ENCODE measurements at places on chromosomes 2 and 18.

- no peak for DNase-seq
These were observed 8.4 kb downstream of the RSAD2 start for GRCh38 chr2:6885968-6886367.

DNA sequence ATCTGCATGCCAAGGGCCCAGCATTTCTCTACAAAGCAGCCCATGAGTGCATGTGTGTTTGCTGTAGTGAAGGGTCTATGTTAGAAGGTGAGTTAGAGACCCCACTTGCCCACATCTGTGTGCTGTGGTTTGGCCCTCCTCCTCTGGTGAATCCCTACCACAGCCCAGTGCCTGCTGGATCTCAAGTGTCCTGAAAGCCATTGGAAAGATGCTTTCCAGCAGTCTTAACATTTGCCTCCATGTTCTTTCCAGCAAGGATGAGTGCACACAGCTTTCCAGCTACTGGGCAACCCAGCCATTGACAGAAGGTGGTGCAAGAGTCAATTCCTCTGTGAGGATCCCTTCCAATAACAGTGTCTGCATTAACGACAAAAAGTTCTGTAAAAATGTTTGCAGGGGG, 13.6 kb downstream of the CRIM1 start:
- no peak for DNase-seq

DNA sequence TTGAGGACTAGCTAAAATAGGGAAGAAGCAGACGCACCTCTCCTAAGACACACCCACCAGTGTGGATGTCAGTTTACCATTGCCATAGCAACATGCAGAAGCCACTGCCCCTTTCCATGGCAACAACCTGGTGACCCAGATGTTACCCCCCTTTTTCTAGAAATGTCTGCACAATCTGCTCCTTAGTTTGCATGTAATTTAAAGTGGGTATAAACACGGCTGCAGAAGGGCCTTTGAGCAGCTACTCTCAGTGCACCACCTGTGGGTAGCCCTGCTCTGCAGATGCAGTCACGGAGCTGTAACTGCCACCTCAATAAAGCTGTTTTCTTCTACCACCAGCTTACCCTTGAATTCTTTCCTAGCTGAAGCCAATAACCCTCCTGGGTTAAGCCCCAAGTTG, 87.1 kb downstream of the FBXO15 start:
- no peak for DNase-seq

- DNase-seq = no peak
These were observed 33.2 kb upstream of the REEP1 start for GRCh38 chr2:86370579-86370978.

DNA sequence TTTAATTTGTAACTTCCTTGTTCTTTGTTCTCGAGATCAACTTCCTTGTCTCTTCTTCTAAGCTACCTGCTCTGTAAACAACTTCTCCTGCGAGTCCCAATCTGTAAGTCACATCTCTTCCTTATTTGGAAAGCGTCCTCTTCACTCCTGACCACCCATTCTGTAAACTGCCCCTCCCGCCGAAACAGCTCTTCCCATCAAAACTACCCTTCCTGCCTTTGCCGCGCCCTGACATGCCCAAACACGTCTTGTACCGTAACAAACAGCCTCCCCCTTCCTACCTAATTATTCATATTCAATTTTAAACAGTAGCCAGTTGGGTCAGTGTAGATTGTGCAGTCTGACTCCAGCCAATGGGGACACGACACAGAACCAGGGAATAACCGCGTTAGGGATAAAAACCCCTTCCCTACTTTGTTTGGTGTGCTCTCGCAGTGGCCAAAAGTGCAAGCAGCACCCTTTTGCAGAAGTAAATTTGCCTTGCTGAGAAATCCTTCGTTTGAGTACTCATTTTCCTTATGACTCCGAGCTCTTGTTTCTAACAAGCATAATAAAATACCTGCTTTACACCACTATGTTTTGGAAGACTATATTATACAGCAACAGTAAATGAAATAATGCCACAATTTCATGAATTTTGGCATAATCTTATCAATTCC, 39.8 kb downstream of the PIAS2 start:
- DNase-seq = no peak

DNA sequence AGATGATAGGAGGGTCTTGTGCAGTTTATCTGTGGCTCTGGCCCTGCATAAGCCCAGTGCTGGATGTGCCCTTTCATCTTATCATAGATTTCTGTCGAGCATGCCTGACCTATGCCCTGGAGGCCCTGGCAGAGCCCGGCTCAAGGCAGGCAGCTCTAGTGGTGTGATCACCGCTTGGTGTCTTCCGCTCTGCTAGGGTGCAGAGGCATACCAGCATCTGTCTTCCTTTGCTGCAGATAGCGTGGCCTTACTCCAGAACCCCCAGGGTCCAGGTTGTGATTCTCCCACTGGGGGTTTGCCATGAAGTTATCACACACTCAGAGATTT, 13.7 kb upstream of the TRAF3IP1 start:
- no peak for DNase-seq

- DNase-seq = no peak
These were observed 1.9 kb downstream of the SP5 start for GRCh38 chr2:170716851-170717598.

- DNase-seq = no peak
These were observed 46.4 kb upstream of the ODC1 start for GRCh38 chr2:10494351-10495066.

- DNase-seq = no peak
These were observed 166.6 kb upstream of the TANK start for GRCh38 chr2:160993654-160994061.

DNA sequence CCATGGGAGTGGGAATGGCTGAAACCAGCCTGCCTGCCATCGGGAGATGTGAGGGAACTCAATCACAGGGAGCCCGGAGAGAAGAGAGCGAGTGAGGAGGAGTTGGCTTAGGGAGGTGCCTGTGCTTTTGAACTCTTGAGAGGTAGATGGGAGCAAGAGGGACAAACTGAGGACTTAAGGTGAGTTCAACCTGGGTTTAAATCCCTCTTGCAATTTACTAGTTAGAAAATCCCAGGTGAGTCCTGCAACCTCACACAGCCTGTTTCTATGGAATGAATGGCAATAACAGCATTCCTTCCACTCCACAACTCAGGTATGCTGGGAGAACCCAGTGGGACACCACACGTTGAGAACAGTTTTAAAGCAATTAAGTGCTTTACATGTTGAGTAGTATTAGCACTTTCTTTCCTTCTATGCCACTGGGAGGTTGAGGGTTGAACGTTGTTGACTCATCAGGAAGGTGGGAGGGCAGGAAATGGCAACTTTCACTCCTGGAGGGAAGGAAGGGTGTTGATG, 57.3 kb downstream of the VIT start:
- no peak for DNase-seq

- DNase-seq = no peak
These were observed 944.6 kb upstream of the LRRTM1 start for GRCh38 chr2:81249152-81249551.

- DNase-seq = no peak
These were observed 31.9 kb upstream of the PNO1 start for GRCh38 chr2:68125821-68126220.

- DNase-seq = no peak
These were observed 281.7 kb downstream of the CCDC85A start for GRCh38 chr2:56465491-56465890.

GRCh38 chr18:69455125-69455524, 54.4 kb downstream of the DOK6 start:
- no peak for DNase-seq

GRCh38 chr2:7983912-7984311, 697.9 kb upstream of the ID2 start:
- no peak for DNase-seq

DNA sequence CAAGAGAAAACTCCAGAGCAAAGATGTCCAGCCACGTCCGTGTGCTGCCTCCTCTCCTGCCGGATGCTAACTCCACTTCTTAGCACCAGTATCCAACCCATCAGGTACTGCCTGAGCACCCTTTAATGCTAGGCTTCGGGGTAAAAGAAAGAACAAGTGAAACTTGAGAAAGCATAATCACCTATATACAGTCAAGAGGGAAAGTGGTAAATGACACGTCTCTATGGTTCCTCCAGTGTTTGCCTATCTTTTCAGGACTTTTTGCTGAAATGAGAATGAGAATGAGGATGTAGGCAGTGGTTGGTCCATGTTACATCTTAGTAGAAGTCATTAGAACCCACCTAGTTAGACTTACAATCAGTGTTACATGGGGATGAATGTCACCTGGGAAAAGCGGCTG, 47.9 kb downstream of the EPHA4 start:
- no peak for DNase-seq

- DNase-seq = no peak
These were observed 635.7 kb downstream of the FBXO15 start for GRCh38 chr18:73511771-73512503.

DNA sequence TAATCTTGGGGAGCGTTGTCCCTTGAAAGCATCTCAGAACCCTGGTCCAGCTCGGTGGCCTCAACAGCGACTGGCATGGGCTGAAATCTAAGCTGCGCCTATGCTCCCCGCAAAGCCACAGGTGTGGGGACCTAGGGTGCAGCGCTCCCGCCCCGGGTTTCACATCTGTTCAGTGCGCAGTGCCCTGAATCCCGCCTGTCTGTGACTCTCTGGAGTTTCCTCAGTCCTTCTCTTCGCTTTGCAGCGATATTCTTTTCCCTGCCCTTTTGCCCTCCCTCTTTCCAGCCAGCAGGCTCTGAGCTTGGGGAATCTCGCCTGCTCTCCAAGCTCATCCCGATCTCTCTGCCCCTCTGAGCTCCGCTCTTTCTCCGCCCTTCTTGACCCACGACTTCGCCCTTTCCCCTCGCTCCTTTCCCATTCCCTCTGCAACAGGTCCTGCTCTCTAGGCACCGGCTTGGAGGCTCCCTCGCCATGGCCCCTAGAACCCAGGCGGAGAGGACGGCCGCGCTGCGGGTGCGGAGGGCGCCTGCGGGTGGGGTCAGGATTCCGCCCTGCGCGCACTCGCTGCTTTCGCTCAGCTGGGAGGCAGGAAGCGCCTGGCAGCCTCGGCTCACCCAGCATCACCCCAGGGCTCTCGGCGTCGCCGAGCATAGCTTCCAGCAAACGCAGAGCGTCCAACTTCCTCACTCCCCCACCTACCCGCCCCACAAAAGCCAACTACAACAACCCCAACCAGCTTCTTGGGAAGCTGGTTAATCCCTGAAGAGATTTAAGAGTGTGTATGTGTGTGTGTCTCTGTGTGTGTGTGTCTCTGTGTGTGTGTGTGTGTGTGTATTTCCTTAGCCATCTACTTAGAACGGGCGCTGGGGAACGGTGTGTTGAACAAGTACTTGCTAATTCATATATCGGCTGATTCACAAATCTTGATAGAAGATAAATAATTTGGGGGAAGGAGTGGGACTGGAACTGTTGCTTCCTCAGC, 1.1 kb downstream of the GRP start:
- no peak for DNase-seq

- no peak for DNase-seq
These were observed 896.1 kb upstream of the CNTNAP5 start for GRCh38 chr2:123128951-123129350.

DNA sequence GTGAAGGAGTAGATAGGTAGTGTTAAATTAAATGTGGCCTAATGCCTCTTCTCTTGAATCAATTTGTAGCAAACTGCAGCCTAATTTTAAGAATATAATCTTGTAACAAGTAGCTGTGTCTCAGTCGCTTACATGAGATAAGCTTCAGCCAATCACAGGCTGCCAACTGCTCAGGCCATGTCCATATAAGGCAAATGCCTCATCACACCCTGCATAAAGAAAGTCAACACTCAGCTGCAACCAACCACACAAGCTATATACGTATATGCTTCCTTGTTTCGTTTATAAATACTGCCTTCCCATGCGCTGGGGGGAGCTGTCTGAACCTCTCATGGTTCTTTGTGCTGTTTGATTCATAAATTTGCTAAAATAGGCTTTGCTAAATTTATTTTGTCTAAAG, 476.3 kb downstream of the TRIB2 start:
- no peak for DNase-seq

- DNase-seq = no peak
These were observed 149.2 kb downstream of the ABCA12 start for GRCh38 chr2:214989187-214989586.

GRCh38 chr18:41974796-41975201, 19.8 kb downstream of the PIK3C3 start:
- no peak for DNase-seq

- DNase-seq = no peak
These were observed 39.9 kb upstream of the TSPYL6 start for GRCh38 chr2:54295911-54296310.

- DNase-seq = no peak
These were observed 1073.4 kb upstream of the GYPC start for GRCh38 chr2:125582516-125582915.

- DNase-seq = no peak
These were observed 123.8 kb downstream of the CAPN13 start for GRCh38 chr2:30683236-30683956.

DNA sequence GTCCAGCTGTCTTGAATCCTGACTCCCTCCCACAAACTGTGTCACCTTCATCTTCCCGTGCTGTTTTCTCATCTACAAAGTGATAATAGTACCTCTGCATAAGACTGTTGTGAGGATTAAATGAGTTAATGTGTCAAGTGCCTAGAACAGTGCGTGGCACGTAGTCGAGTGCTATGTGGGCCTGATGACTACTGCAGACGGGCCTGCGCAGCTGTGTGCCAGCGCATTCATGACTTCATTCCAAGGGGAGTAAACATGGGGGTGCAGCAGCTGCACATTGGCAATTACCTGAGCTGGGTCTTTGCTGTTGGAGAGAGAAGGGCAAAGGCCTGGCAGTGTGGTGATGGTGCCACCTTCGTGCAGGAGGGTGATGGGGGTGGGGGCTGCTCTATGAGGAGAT, 5.0 kb downstream of the TEX44 start:
- DNase-seq = no peak

DNA sequence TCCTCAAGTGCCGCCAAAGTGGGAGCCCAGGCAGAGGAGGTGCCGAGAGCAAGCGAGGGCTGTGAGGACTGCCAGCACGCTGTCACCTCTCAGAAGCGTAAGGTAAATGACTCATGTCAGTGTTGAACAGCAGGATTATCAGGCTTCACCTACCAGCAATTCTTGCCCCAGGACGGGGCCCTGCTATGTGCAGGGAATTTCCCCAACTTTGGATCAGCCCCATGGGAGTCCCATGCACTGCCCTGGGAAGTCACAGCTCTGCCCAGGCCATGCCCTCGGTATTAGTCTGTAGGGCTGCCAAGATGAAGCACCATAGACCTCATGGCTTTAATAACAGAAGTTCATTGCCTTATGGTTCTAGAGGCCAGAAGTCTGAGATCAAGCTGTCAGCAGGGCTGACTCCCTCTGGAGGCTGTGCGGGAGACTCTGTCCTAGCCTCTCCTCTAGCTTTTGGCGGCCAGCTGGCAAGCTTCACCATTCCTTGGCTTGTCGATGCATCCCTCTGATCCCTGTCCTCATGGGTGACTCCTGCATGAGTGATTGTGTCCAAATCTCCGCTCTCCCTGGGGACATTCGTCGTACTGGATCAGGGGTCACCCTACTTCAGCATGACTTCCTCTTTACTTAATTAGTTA, 55.9 kb downstream of the TRPM8 start:
- no peak for DNase-seq

GRCh38 chr18:62060820-62061219, 126.0 kb downstream of the PIGN start:
- no peak for DNase-seq

DNA sequence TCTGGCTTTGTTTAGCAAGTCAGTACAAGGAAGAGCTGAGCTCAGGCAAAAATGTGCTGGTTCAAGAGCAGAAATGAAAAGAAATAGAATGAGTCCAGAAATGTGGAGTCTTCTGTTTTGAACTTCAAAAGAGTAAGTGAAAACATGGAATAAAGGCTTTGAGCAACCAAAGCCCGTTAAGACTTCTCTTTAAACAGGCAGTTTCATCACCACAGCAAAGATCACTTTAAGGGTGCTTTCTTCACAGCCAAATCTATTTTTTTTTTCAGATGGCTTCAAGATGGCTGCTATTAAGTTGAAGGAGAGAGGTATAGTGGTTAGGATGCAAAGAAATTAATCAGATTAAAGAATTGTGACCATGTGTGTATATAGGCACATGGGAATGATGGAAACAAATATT, 2.0 kb upstream of the CHRNA1 start:
- DNase-seq = no peak

Measured in GM12864 (cell line).